ENCODE measurements at places on chromosomes 11 and 22. TPM values are rescaled to one million over a fixed set of nuclear protein-coding genes. Genes with fewer than 3 reads are reported as not detected.

- DNase-seq, result peak; percentile 65
Observed at GRCh38 chr22:37802310-37803194, 5.2 kb upstream of the GCAT start.

DNA sequence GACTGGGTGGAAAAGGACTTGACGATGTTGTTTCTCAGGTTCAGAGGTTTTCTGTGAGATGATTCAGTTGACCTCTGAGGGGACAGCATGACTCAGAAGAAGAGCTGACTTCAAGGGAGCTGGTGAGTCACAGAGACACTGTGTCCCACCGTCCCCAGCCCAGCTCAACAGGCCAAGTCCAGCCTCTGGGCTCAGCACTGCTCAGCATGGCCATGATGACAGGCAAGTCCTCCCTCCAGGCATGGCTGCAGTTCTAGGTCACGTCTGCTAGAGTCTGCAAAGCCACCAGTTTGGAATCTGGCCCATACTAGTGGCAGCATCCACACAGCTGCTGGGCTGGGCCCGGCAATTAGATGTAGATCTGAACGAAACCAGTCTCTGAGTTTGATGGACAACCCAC is 12.9 kb downstream of the TRIM29 start:
- no peak for DNase-seq

ANKK1 gene
- not detected for total RNA-seq

GRCh38 chr11:121807051-121807450 is 309.0 kb downstream of the BLID start:
- DNase-seq, result no peak

UBQLN3 gene
- total RNA-seq, result under 0.01 TPM

DNA sequence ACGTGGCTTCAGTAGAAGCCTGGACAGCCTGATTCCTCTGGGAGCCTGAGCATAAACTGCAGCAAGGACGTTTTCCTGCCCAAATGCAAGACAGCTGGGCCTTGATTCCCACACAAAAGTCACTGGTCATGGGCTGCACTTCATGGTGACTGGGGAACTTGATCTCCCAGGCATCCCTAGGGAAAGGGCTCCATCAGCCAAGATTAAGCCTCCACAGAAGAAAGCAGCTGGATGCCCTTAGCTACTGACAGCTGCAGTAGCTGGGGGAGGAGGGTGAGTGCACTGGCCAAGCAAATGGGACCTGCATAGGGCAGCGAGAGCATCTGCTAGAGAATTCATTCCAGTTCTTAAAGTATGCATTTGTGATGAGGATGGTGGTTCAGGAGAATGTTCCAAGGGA is 267.4 kb upstream of the ISX start:
- DNase-seq, result no peak

ALKBH3 gene
- 16.7 TPM for total RNA-seq

GRCh38 chr11:61524963-61525587 is 16.5 kb downstream of the LRRC10B start:
- DNase-seq, result no peak
